ENCODE measurements at places on chromosomes 4 and X.
A peak's percentile ranks its signal among the peaks of the same experiment; 100 is the strongest.

DNA sequence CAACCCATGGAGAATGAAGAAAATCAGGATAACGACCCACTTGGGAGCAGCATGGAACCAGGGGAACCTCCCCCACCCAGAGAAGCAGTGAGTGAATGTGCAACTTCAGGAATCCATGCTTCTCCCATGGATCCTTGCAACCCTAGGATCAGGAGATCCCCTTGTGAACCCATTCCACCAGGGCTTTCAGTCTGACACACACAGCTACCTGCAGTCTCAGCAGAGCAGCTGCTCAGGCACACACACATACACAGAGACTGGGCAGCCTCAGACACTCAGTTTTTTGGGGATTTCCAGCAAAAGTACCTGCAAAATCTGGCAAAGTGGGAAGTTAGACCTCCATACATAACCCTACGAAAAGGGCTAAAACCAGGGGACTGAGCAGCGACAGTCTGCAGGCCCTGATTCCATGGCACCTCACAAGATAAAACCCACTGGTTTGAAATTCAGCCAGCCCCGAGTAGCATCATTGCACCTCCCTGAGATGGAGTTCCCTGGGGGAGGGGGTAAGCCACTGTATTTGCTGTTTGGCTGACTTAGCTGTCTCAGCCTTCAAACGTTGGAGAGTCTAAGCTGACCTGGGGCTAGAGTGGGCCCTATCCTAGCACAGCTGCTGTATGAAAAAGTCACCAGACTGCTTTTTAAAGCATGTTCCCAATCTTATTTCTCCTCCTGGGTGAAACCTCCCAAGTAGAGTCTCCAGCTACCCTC lies 737.5 kb upstream of the NDST4 start:
- DNase-seq: no peak

- DNase-seq: no peak
These were observed 10.5 kb downstream of the ZCCHC18 start for GRCh38 chrX:104122829-104123228.

DNA sequence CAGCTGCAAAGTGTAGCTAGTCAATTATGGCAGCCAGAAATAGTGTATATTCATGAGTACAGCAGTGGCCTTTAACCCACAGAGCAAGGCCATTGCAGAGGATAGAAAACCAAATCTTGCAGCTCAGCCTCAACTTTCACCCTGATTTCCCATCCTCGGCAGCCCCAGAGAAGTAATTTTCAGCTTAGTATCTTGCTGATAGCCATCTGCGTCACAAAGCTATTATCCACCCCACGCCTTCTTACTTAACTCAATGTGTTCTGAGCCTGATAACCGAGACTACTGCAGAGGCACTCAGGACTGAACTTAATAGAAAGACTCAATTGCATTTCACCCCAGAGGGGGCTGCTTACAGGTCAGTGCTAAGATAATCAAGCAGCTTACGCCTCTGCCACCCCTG lies 174.5 kb upstream of the MAOA start:
- no peak for DNase-seq

DNA sequence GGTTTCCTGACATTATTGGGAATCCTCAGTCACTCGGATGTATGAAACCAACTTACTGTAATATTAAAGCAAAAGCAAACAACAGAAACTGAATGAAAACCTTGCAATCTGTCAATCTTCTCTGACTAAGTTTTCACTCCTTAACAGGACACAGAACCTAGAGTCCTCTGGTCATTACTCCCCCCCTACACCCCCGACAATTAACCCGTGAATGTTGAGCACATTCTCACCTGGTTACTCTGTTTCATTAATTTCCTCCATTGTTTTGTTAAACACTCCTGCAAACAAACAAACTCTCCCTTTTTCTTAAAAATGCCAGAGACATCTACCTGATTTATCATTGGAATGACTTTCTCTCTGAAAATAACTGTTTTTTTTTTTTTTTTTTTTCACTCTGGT lies 469.0 kb upstream of the PRKX start:
- no peak for DNase-seq

DNA sequence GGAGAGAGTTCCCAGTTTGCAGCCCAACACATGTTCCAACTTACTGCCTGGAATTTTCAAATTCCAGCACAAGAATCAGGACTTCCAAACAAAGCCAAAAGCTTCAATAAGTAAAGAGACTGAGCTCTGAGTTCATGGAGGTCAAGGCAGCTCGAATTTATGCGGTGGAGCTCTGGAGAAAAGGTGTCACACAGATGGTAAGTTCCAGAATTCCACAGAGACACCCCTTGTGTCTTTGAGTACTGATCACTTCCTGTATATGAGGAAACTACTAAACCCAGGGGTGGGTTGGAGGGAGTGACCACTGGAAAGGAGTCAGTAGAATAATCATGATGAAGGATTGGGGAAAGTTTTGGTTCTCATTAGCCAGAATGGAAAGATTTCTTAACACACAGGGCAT lies 118.5 kb upstream of the GUCY1A1 start:
- no peak for DNase-seq

DNA sequence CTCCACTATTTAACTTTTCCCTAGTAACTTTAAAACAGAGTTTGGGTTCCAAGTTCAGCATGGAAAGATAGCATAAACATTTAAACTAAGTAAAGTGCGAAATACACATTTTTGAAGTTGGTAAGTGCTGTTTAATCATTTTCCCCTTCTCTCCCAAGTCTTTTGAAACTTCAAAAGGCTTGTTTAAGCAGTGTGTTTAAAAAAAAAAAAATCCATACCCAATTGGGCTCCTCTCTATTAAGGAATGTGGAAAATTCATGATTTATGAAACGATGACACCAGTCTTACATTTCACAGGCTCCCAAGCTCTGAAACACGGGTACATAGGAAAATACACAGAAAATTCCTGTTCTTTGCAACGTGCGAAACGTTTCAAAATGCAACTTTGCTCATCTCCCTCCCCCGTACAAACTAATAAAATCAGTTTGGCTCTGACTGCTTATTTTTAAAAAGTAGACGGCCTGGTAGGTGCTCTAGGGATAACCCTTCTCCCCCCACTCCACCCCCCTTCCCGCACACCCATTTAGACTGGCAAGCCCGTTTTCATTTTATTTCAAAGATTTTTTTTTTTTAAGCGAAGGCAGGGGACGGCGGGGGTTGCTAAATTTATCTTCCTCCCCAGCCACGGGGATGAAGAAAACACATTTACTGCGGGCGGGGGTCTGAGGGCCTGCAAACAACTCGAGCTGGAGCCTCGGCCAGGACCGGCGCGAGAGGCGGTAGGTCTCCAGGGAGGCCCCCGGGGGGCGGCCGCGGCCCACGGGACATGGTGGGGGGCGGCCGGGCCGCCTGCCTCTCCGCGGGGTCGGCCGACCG lies 786 bp upstream of the ZFX start:
- DNase-seq: peak; percentile 49

DNA sequence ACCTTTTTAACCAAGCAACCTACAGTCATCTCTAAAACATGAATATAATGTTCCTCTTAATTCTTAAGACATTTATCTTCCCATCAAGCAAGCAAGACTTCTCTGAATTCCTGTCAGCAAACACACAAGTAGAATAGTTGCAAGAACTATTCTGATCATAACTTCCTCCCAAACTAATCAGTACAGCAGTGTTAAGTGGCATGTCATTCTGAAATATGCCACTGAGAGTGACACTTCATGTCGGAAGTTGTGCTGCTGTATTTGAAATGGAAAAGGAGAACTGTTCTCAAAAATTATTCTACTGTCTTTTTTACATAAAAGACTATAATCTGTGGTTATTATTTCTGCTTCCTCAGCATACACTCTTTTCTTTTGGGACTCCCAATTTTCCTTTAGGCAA lies 546.6 kb downstream of the PCDH18 start:
- no peak for DNase-seq

- no peak for DNase-seq
These were observed 70.3 kb upstream of the DDX60 start for GRCh38 chr4:168388890-168389289.

GRCh38 chrX:102604327-102604726 lies 5.0 kb downstream of the ARMCX5 start:
- DNase-seq: no peak

- DNase-seq: no peak
These were observed 1.0 kb downstream of the FOXO4 start for GRCh38 chrX:71096760-71097032.

DNA sequence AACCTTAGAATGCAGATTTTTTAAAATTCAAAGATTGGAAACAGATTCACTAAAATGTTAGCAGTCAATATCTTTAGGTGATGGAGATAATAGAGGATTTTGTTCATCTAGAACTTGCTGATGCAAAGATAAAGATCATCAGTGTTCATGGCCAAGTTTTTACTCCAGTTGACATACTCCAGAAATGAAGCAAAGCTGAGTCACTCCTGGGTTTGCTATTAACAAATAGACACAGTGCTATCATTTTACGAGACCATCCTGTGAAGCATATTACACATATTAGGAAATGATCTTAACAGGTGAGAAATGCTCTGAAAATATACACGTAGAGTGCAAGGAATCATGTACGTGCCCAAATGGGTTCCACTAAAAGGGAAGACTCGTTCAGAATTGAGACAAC lies 170.6 kb upstream of the FAM9B start:
- DNase-seq: no peak

GRCh38 chrX:76538860-76539259 lies 111.3 kb downstream of the MAGEE1 start:
- no peak for DNase-seq

DNA sequence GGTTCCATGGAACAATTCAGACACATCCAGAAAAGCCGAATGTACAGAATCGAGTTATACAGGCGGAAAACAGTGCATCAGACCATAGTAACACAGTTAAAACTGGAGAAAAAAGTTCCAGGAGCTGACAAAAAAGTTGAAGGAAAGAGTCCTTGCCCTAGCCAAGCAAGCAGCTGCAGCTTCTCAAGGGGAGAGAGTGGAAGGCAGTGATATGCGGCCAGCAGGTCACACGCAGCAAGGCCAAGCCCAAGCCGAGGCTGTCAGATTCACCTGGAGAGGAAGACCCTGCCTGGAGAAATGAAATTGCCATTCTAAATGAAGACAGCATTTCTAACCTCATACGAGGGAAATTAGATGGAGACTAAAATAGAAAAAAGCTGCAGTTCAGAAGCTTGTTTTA lies 55.8 kb downstream of the RGS12 start:
- no peak for DNase-seq

GRCh38 chr4:145011636-145012035 lies 86.4 kb downstream of the ANAPC10 start:
- DNase-seq: no peak

DNA sequence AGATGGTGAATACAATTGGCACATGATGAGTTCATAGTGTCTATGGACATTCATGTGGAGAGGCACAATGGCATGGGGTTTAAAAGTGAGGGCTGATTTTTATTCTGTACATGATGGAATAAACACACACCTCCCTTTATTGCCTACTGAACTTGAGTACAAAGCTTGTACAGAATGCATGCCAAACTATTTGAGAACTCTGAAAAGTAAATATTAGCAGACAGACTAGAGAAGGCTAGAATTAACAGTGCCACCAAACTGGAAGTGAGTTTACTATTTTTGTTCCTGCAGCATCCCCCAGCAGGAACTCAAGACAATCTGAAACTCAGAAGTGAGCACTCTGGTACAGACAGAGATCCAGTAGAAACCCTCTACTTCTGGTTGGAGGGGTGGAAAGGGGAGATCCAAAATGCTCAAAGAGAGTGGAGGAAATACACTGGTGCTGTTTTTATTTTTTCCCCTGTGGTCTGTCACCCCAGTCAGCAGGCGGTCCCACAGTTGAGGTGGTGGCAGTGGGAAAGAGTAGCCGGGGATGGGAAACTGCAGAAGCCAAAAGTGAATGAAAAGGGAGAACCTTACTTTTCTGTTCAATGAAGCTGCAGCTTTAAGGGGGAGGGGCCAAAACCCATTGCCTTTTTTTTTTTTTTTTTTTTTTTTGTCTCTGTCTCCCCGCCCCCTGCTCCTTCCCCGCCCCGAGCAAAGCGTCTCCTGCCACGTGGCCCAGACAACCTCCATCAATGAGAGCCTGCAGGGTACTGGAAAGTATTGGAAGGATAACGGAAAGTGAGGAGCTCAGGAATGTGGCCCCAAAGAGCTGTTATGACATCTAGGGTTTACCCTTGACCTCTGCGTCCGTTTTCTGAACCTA lies 20.5 kb downstream of the AKAP4 start:
- DNase-seq: no peak

- no peak for DNase-seq
These were observed 26.8 kb upstream of the FMR1 start for GRCh38 chrX:147884958-147885357.

DNA sequence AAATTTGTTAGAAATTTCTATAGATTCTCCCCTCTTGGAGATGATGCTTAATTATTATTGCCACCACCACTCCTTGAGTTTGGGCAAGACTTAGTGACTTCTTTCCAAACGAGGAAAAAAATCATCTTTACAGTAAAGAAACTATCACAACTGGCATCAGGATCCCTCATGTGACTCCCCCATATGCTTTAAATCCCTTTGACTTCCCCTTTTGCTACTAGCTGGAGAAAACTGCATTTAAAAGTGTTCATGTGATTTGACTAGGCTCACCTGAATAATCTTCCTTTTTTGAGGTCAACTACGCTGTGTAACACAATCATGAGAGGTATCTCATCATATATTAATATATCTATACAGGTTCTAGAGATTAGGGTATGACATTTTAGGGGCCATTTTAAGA lies 30.3 kb upstream of the ENOX2 start:
- no peak for DNase-seq

GRCh38 chrX:3963980-3964379 lies 250.5 kb upstream of the PRKX start:
- DNase-seq: no peak

GRCh38 chrX:9745417-9746115 lies 20.1 kb downstream of the GPR143 start:
- no peak for DNase-seq

DNA sequence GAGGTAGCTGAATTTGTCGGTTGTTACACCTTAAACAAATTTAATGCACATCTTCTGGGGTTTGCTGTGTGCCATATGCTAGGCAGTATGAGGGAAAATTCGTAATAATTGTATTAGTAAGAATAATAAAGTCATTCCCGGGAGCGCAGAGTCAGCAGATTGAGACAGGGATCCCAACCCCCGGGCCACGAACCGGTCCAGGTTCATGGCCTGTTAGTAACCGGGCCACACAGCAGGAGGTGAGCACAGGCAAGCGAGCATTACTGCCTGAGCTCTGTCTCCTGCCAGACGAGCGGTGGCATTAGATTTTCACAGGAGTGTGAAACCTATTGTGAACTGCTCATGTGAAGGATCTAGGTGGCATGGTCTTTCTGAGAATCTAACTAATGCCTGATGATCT lies 114.9 kb downstream of the PCDH7 start:
- DNase-seq: peak; percentile 18

GRCh38 chr4:86432559-86433134 lies 72.8 kb upstream of the MAPK10 start:
- no peak for DNase-seq

DNA sequence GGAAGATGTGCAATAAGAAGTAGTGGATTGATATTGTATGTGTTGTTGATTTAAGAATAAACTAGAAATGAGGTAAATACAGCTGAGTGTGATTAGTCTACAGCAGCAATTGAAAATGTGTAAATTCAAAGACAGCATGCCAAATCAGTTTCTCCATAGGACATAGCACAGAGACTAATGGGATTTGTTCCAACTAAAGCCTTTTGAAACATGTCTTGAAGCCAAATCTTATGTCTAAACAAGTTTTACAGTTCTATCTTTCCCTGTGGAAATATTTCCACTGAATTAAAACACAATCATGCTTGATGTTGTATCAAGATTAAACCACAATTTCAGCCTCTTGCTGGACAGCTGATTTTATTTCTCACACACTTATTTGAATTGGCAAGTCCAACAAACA lies 497.4 kb upstream of the FAM47C start:
- no peak for DNase-seq
